ENCODE measurements at places on chromosomes 6 and 20.

- DNase-seq, result no peak
Observed at GRCh38 chr6:65088575-65088974, 618.5 kb downstream of the EYS start.

- DNase-seq, result no peak
Observed at GRCh38 chr20:1371202-1371782, 21.6 kb downstream of the FKBP1A start.

DNA sequence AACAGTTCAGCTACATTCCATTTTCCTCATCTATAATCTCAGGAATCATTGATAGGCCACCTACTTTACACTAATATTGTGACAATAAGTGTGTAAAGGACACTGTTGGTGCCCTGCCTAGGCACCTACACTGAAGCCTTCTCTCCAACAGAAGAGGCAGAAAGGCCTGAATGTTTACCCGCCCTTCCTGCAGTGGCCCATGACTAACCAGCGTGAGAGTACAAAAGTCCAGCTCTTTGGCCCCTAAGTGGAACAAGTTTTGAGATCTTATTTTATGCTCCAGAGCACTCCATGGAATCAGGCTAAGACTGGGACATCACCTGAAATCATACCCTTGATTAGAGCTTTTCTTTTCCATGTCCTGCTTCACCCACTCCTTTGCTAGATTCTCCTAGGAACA lies 359.7 kb downstream of the ARHGAP18 start:
- DNase-seq, result no peak

GRCh38 chr20:56867128-56867527 lies 238.0 kb downstream of the TFAP2C start:
- no peak for DNase-seq

GRCh38 chr6:5425267-5425666 lies 164.0 kb downstream of the FARS2 start:
- no peak for DNase-seq

- no peak for DNase-seq
Observed at GRCh38 chr6:106514583-106514885, 114.8 kb downstream of the RTN4IP1 start.

- no peak for DNase-seq
Observed at GRCh38 chr6:39698789-39699188, 26.4 kb downstream of the KIF6 start.

DNA sequence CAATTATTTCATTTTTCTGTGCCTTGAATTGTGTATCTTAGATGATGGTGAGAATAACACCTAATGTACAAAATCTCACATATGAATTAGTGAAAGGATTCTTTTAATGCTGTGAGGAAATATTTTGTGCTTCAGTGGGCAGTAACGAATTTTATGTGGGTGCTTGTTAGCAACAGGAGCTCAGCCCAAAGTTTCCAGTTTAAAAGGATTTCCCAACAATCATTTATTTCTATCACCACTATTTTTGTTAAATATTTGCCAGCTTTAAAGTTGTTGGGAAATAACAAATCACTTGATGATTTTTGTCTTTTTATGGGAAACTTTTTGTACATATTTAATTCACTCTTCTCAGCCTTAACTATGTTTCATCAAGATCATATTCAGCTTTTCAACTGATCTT lies 111.8 kb downstream of the QKI start:
- no peak for DNase-seq

GRCh38 chr6:43798688-43799444 lies 28.9 kb downstream of the VEGFA start:
- DNase-seq, result no peak

GRCh38 chr6:43760210-43761168 lies 9.5 kb upstream of the VEGFA start:
- DNase-seq, result no peak

- DNase-seq, result no peak
Observed at GRCh38 chr20:39812116-39812515, 850.0 kb downstream of the DHX35 start.

- no peak for DNase-seq
Observed at GRCh38 chr6:11050731-11051130, 6.6 kb upstream of the ELOVL2 start.

GRCh38 chr6:78347191-78347916 lies 520.0 kb upstream of the IRAK1BP1 start:
- no peak for DNase-seq

GRCh38 chr20:62979310-62979709 lies 26.8 kb downstream of the SLC17A9 start:
- DNase-seq, result no peak

DNA sequence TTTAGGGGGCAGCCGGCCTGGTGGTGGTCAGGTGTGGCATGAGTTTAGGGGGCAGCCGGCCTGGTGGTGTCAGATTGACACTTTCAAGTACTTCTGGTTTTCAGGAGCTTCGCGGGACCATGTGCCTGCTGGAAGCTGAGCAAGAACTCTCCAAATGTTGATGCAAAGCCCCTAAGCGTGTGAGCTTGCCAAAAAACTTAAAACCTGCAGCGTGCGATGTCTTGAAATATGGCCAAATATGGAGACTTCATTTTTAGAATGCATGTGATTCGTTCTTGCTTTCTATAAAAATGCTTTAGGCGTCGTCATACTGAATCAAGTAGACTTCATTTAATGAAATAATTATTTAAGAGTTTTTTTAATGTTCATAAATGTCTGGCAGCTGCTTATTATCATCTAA lies 149.4 kb downstream of the SMOC2 start:
- no peak for DNase-seq

GRCh38 chr6:107237992-107238660 lies 122.8 kb upstream of the BEND3 start:
- DNase-seq, result no peak

GRCh38 chr20:23971310-23971709 lies 17.3 kb downstream of the GGTLC1 start:
- DNase-seq, result no peak

DNA sequence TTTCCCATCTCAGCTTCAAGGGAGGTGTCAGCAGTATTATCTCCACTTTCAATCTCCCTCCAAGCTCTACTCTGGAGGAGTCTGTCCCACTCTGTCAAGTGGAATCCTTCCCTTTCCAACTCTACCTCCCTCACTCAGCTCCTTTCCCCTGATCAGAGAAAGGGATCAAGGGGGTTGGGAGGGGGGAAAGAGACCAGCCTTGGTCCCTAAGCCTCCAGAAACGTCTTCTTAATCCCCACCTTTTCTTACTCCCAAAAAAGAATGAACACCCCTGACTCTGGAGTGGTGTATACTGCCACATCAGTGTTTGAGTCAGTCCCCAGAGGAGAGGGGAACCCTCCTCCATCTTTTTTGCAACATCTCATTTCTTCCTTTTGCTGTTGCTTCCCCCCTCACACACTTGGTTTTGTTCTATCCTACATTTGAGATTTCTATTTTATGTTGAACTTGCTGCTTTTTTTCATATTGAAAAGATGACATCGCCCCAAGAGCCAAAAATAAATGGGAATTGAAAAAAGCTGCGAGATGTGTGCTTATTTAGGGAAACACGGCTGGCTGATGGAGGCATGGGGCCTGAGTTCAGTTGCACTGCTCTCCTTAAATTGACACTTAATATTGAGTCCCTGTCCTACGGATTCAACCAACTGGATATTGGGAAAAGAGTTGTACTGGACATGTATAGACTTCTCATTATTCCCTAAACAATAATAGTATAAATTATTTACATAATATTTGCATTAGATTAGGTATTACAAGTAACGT lies 4.9 kb downstream of the TUBB start:
- no peak for DNase-seq

DNA sequence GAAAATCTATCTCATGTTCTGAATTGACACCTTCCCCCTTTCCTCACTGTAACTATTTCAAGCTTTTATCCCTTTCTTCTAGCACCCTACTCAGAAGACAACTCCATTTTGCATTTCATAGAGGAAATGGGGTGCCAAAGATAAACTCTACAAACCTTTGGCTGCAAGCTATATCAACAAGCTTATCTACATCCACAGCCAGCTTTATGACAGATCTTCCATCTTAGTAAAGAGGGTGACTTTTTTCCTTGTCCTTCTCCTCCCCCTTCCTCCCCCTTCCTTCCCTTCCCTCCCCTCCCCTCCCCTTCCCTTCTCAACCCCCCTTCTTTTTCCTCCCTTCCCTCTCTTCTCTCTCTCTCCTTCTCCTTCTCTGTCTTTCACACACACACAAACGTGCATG lies 58.0 kb upstream of the OLIG3 start:
- DNase-seq, result no peak

DNA sequence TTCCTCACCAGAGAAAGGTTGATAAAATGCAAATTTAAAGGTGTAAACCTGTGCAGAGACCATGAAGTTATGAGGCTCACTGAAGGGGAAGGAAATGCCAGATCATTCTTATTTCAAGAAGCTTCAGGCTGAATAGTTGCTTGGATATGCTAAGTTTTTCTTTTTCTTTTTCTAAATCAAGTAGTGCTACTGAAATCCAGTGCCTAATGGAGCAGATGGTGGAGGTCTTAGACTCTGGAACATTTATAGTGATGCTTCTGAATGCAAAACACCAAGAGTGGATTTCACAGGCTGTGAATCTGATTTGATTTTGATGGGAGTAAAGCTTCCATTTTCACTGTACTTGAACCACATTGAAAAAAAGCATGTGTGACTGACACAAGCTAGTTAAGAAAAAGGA lies 151.2 kb upstream of the BEND3 start:
- DNase-seq, result no peak

DNA sequence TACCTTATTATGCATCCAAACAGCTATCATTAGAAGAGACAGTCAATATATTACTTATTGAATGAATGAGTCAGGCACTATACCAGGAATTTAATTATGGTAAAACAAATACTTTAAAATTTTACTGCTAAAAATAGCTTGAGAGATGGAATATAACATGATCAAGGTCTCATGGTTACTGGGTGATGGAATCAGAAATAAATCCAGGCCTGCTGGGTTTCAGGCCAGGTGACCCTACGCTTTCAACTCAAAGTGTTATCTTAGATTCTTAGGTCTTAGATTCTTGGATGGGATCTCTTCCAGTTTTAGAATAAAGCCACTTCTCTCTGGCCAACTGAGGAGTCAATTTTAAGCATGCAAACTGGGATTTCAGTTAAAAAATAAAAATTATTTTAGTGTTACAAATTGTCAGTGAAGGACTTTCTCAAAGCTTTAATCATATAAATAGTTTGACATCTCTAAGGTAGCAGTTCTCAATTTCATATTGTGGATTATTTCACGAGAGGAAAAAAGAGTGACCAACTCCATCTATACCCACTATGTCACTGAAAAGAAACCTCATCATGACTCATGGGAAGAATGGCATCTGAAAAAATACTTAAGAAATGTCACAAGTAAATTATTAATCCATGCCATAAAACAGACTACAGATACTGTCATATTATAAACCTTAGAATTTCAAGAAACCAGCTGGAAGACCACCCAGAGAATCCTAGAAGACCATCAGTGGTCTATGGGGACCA lies 283.4 kb upstream of the RUNX2 start:
- no peak for DNase-seq

DNA sequence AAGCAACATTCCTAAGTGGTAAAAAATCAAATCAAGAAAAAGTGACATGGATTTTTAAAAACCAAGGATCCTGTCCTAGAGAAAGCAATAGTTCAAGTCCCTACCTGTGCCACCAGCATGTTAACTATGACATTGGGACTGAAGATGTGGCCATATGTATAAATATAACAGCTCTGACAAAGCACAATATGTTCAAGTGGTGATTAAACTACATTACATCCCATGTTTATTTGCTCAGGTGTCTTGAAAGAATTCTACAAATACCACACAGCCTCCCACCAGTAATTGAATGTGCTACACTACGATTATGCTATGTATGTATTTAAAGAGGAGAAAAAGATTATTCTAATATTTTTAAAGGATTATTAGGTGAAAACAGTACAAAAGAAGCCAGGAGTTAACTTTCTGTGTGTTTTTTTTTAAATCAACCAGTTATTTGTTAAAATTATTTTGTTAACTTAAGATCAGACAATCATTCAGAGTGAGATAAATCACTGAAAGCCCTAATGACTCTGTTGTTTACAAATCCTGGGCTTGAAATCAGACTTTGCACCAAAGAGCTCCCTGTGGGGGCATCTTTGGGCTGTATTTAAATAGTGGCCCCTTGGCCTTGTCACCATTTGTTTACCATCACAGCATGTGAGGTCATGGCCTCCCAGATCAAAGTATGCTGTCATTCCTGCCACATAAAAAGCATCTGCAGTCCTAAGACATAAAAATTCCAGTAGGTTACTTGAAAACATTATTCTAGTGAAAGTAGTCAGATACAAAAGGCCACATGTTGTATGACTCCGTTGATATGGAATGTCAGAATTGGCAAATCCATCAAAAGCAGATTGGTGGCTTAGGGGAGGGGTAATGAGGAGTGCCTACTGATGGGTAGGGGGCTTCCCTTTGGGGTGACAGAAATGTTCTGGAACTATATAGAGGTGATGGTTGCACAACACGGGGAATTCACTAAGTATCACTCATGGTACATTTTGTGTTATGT lies 17.1 kb downstream of the TTLL2 start:
- DNase-seq, result no peak

- no peak for DNase-seq
Observed at GRCh38 chr20:35012227-35013069, 56.8 kb downstream of the MYH7B start.

DNA sequence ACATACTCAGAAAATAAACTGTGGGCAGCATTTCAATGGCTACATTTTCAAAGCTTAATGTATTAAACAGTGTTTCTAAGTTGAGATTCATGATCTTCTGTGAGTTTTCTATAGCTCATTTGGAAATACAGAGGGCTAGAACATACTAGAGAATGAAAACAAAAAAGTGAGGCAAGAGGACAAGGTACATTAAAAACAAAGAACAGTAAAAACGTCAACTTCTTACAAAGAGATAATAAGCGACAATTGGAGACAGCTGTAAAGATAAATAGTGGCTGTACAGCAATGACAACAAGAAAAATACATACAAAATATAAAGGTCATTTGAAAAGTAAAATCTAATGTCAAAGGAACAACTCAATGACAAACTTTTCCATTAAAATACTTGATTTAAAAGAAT lies 94.3 kb downstream of the REV3L start:
- no peak for DNase-seq

GRCh38 chr20:57440678-57441509 lies 49.7 kb downstream of the RBM38 start:
- no peak for DNase-seq

- no peak for DNase-seq
Observed at GRCh38 chr6:113651920-113652319, 205.2 kb upstream of the MARCKS start.

GRCh38 chr6:142693441-142693840 lies 251.5 kb downstream of the HIVEP2 start:
- no peak for DNase-seq

GRCh38 chr6:143961066-143961465 lies 47.0 kb downstream of the PLAGL1 start:
- DNase-seq, result no peak

GRCh38 chr6:107390685-107391435 lies 68.5 kb downstream of the PDSS2 start:
- DNase-seq, result no peak

- DNase-seq, result no peak
Observed at GRCh38 chr6:87653074-87653962, 48.7 kb downstream of the AKIRIN2 start.

DNA sequence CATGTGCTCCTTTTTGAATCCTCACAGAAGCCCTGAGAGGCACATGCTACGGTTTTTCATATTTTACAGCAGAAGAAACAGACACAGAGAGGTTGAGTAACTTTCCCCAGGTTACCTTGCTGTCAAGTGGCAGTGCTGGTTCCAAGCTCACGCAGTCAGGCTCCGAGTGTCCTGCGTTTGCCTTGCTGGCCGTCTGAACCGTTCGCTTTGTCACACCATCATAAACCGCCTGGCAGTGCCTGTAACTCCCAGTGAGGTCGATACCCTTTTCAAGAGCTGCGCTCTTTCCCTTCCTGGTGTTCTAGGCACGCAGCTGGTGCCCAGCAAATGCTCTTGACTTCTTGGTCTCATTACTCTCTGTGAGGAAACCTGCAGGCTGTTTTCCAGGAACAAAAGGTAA lies 31.3 kb upstream of the KCNG1 start:
- no peak for DNase-seq

Data from activated CD4-positive, alpha-beta T cell treated with anti-CD3 and anti-CD28 coated beads, Interleukin-2, amount 50 U/mL, for 4 hours (primary cell).